GDM1 (cell line): ENCODE measurements at places on chromosomes 3 and 15.

GRCh38 chr3:59567661-59568060 is 517.8 kb upstream of the CFAP20DC start:
- DNase-seq: no peak

DNA sequence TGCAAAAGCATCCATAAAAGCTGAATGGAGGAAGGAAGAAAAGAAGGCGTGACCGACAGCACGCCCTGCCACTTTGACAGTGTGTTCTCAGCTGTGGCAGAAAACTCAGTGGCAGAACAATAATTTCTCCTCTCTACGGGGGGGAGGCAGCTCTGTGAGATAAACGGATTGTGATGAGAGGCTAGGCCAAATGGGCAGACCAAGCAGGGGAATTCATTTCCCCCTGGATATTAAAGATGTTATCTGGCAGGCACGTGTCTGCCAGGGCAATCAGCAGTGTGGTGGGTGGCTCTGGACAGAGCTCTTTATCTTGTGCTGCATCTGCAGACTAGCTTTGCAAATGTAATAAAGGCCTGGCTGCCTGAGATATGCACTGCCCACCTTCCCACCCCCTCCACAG is 1.9 kb upstream of the RMDN3 start:
- DNase-seq: no peak

GRCh38 chr3:42118762-42119361 is 27.7 kb downstream of the TRAK1 start:
- peak; percentile 26 for DNase-seq

DNA sequence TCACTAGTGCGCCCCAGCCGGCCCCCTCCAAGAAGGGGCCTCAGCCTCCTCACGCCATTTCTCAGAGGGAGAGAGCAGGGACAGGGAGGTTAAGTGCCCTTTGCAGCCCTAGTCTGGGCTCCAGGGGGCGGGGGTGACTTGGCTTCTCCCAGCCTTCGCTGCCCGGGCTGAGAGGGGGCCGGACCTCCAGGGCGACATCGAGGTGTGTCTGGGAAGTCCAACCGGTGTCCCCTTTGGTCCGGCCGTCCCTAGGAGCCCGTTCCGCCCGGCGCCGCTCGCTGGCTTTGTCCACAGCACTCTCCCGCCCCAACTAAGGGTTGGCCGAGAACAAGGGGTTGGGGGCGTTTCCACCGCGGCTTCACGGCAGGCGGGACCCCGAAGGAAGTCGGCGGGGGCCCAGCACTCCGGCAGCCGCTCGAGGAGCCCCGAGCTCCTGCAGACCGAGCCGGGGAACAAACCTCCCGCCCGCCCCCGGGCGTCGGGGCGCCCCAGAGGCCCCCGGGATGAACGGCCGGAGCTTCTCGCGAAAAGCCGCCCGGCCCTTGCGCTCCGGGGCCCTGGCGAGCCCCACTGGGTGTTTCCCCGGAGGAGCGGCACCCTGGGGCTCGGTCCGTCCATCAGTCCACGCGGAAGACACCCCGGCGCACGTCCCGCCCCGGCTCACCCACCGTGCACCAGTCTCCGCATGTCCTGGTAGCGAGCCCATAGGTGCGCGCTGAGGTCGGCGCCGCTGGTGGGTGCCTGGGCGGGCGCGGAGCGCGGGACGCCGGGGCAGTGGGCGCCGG is 627 bp downstream of the NT5DC2 start:
- no peak for DNase-seq

DNA sequence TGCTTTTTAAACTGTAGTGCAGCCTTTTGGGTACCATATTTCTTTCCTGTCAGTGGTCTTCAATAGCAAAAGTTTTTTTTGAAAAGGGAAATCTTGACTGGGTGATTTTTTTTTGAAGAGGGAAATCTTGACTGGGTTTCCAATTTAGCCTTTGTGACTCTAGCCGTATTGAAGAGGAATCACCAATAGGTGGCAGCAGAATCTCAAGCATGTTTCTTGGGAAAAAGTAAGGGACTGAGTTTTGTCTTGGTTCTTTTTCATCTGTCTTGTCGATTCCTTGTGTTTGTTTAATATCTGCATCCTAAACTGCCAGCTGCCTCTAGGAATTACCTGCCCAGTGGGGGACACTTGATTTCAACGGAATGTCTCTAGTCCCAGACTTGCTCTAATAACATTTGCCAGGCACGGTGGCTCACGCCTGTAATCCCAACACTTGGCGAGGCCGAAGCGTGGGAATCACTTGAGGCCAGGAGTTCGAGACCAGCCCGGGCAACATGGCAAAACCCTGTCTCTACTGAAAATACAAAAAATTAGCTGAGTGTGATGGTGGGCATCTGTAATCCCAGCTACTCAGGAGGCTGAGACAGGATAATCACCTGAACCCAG is 89.2 kb downstream of the RBPMS2 start:
- peak; percentile 16 for DNase-seq

GRCh38 chr15:29883126-29883525 is 60.9 kb upstream of the TJP1 start:
- DNase-seq: no peak

GRCh38 chr3:95302044-95302443 is 1239.2 kb downstream of the NSUN3 start:
- DNase-seq: no peak

DNA sequence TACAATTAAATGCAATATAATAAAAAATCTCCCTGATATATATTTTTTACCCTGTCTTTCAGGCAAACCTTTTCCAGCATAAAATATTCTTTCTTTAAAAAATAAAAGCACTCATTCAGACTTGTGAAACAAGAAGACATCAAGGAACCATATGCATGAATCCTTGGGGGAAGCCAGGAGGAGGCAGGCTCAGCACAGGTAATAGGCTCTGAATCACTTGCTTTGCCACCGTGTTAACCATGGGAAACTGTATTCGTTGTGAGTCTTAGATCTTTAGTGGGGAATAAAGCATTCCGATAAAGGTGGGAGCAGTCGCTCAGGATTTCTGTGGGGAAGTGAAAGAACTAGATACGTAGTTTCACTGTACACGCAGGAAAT is 42.4 kb downstream of the FBN1 start:
- no peak for DNase-seq

- DNase-seq: no peak
These were observed 56.0 kb upstream of the LCTL start for GRCh38 chr15:66621491-66622467.

DNA sequence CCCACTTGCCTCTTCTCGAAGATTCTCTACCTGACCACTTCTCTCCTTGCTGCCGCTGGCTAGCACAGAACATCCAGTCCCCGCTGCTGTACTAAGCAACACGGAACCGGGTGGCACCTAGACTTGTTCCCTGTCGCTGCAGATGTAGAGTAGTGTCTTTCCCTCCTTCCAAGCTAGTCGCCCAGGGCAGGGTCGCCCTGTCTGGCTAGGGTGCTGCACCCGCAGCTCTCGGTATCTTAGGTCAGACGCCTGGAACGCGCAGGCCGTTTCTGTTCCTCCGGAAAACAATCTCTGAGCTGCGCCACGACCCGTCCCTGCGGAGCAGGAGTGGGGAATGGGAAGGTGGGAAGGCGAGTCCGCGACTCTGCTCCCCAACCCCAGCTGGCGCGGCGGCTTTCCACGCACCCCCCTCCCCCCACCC is 758 bp upstream of the SNX33 start:
- no peak for DNase-seq

- no peak for DNase-seq
These were observed 47.2 kb downstream of the IGSF11 start for GRCh38 chr3:118987477-118987876.

DNA sequence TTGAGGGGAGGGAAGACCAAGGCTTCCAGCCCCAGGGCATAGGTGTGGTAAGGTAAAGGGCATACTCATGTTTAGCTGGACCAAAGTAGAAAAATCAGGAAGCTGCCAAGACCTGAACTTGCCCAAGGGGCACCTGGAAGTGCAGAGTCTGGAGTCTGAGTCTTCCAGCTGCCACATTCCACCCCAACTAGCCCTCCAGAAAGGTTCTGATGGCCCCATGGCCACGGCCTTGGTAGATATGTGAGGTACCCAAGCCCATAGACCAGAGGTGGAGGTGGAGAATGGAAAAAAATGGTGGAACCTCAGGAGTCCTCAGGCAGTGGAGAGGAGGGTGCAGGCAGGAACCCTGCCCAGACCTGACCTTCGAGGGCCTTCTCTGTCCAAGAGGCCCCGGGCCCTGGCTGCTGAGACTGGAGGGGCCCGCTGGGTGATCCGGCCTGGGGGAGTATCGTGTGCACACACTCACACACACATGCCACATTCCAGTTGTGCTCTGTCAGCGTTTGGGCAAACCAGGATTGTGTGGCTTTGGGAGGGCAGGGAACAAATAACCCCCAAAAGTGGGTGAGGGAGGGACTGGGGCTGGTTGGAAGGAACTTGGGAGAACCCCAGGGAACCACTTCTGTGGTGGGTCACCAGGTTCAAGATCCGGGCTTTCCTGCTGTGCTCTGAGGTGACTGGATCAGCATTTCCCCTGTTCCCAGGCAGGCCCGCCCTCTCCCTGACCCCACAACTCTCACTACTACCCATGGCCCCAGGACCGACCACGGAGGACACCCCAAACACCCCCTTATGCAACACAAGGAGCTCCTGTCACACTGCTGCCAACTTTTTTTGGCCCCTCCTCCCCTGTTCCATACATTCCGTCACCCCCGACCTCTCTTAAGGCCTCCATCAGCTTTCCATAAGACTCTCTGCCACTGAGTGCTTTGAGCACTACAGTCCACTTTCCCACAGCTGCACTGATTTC is 11.6 kb downstream of the MYL3 start:
- DNase-seq: no peak

DNA sequence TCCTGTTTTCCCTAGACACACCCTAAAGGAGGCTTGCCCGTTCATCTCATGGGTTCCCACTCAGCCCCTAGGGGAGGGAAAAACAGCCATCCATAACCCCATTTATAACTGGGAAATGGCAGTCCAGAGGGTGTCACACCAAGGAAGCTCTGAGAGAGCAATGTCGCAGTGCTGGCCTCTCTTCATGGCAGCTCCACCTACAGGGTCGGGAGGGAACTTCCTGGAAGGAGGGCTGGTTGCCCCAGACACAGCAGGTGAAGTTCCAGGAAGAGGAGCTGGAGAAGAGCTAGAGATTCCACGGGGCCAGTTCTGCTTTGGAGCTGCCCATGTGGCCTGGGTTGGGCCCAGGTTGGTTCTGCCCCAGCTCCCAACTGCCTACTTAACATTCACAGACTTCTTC is 22.3 kb upstream of the LINGO1 start:
- DNase-seq: no peak

DNA sequence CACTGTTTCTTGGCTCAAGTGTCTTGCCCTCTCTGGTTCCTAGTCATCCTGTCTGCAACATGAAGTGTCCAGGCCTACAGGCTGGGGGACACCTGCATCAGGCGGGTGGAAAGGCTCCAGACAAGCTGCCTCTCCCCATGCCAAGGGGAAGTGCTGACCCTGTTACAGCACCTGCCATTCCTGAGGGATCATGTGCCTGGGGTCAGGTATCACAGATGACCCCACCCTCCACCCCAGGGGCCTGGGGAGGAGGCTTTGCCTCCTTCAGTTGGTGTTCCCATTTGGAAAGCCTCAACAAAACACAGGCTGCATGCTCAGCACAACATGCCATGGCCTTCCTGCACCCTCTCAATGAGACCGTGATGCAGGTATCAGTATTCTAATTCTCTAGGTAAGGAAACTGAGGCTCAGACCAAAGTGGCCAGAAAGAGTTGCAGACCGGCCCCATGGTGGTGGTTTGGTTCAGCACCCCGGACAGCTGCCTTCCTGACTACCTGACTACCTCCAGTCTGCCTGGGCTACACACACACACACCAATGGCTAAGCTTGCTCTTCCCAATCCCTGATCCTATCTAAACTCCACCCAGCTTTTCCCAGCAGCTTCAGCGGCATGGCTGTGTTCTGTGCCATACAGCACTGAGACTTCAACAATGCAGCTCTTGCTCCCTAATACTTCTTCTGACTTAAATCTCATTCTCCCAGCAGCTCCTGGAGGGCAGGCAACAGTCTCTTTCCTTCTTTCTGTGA is 69.7 kb upstream of the LINGO1 start:
- no peak for DNase-seq

GRCh38 chr3:197298945-197299854 is 788 bp upstream of the DLG1 start:
- no peak for DNase-seq

DNA sequence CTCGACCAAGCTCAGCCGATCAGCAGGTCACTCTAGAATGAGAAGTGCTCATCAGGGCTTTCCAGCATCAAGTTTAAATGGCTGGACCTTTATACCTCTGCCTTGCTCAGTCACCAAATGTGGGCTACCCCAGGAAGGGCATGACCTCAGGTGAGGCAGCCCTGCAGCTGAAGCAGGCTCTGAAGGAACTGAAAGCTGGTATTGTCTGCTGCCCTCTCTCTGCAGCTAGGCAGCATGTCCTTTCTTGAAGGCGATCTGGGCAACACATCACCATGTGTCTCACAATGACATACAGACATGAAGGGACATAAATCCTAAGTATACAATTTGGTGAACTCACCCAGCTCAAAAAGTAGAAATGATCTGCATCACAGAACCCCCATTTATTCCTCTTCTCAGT is 38.7 kb upstream of the ARID3B start:
- no peak for DNase-seq

DNA sequence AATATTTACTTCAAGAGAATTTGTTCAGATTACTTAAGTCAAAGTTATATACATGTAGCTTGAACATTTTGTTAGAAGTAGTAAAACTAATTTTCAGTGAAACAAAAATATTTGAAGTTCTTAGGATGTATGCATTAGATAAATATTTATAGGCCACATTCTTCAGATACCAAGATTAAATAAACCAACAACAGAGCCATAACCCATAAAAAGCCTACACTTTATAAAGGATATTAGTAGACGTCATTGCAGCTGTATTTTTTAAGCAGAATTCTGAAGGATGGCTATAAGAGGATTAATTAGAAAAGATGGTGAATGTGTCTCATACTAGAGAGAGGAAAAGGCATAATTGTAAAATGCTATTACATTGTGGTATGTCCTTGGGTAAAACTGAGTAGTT is 449.7 kb upstream of the ALCAM start:
- no peak for DNase-seq

GRCh38 chr3:175659670-175660350 is 800.7 kb downstream of the NAALADL2 start:
- DNase-seq: no peak

DNA sequence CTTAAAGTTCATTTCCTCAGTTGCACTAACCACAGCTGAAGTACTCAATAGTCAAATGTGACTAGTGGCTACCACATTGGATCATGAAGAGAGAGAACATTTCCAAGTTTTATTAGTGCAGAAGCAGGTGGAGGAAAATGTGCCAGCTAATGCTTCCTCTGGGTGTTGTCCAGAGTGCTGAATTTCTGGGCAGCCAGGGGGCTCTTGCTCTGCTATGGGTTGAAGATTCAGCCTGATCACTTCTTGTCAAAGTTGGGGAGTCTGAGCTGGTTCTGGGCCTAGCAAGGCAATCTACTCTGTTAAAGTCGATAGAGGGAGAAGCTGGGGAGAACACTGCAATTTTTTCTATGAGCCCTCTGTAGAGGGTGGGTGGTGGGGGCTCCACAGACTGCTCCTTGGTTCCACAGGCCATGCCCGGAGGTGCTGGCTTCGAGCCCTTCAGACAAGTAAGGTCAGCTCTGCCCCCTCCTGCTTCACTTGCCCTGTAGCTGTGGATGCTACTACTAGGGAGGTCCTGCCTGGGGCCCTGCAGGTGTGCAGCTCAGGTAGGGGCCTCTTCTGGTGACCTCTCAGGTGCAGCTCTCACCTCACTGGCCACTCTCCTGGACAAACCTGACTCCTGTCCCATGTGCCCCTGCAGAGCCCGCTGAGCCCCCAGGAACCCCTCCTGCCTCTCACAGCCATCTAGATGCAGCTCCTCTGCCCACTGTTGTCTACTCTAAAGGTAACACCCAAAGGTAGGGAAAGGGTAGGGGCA is 8.2 kb downstream of the ALG3 start:
- no peak for DNase-seq
